Right forelimb (tissue), 1 donor: ENCODE measurements at places on chromosomes 12 and 14.
A peak's percentile ranks its signal among the peaks of the same experiment; 100 is the strongest.

GRCh38 chr12:44034906-44035305 is 199.0 kb downstream of the TMEM117 start:
- DNase-seq: no peak

- DNase-seq: no peak
Measured at GRCh38 chr12:72612171-72612570, 340.0 kb downstream of the TRHDE start.

DNA sequence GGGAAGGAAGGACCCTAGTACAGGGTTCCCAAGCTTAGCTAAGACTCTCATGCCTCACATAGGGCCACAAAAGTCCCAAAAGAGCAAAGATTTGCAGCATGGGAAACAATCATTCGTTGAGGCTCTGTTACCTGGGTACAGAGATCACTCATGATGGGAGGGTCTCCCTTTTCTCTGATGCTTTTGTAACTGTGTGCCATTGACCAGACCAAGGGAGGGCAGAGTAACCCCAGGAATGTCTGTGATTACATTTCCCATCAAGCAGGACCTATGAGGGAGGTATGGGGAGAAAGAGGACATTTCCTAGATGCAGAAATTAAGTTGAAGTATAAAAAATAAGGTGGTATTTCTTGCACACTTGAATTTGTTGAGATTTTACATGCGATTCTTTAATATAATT is 16.4 kb upstream of the DLGAP5 start:
- DNase-seq: no peak

- peak; percentile 55 for DNase-seq
Measured at GRCh38 chr14:77098529-77099353, 683 bp downstream of the CIPC start.

DNA sequence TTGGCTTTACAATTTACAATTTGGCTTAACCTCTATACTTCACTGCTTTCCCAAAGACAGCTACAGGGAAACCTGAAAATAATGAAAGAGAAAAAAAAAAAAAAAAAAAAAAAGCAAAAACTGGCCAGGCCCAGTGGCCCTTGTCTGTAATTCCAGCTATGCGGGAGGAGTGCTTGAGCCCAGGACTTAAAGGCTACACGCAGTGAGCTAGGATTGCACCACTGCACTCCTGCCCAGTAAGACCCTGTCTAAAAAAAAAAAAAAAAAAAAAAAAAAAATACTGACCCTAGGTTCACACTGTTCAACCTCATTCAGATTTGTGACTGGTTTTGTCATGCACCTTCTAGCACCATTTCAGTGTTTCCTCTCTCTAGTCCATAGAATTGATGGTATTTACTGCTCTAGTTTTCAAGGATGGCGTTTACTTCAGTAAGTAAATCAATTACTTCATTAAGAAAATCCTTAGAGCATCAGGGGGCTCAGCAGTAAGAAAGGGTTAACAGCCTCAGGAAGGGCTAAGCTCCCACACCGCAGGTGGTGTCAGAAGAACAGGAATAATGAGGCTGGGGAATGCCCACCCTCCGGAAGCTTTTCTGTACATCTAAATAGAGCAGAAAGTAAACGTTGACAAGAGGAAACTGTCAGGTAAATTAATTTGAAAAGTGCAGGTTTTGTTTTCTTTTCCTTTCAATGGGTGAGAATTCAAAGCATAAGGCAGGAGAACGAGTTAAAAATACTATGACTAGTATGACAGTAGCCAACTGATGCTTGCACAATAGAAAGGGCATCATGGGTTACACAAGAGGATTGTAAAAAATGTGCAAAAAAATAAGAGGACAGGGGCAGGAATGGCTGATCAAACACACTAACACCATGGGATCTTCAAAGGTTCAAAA is 115.0 kb upstream of the MDM1 start:
- no peak for DNase-seq

GRCh38 chr14:33420051-33420627 is 481.5 kb downstream of the NPAS3 start:
- no peak for DNase-seq

GRCh38 chr14:54818201-54819133 is 84.2 kb downstream of the GCH1 start:
- no peak for DNase-seq

DNA sequence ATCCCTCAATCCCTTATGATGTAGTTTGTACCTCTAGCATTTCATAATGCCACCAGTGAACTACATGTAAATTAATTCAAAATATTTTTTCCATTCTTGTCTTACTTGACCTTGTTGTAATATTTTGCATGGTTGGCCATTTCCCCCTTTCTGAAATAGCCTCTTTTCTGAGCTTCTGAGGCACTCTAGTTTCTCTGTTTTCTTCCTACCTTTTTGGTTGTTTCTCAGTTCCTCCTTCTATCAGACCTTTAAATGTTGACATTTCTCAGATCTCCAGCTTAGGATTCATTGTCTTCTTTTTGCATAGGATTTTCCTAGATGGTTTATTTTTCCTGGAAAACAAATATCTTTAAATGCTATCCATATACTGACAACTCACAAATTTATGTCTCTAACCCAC is 9.8 kb upstream of the RMST start:
- no peak for DNase-seq

GRCh38 chr12:83700838-83701237 is 1014.1 kb downstream of the TMTC2 start:
- DNase-seq: no peak

GRCh38 chr14:73424453-73424852 is 33.9 kb downstream of the NUMB start:
- no peak for DNase-seq

- no peak for DNase-seq
Measured at GRCh38 chr12:109642506-109643132, 69.0 kb downstream of the MVK start.

DNA sequence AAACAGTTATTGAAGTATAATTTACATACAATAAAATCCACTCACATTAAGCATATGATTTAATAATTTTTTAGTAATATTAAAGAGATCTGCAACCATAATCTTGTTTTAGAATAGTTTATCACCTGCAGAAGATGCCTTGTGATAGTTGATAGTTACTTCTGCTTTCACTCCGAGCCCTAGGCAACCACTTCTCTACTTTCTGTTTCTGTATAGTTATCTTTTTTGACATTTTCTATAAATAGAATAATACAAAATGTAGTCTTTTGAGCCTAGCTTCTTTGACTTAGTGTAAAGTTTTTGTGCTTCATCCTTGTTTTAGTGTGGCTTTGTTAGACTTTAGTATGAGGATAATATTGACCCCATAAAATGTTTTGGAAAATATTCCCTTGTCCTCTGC is 111.0 kb downstream of the MNAT1 start:
- DNase-seq: no peak

DNA sequence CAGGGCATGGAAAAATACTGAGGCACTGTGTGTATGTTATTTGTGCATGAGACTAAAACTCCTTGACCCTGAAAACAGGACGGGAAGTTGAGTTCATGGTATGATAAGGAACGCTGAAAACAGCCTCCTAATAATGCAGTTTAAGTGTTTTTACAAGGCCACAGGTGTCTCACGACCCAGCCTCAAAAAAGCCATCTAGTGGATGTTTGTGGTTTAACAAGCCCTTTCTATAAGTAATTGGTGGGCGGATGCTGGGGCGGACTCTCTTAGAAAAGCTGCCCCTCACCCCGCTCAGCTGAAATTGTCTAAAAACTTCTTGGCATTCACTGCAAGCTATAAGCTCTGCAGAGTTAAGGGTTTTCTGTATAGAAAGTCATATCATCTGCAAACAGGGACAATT is 184.5 kb downstream of the NUBPL start:
- no peak for DNase-seq

GRCh38 chr12:122028165-122028904 is 6.7 kb downstream of the BCL7A start:
- no peak for DNase-seq

DNA sequence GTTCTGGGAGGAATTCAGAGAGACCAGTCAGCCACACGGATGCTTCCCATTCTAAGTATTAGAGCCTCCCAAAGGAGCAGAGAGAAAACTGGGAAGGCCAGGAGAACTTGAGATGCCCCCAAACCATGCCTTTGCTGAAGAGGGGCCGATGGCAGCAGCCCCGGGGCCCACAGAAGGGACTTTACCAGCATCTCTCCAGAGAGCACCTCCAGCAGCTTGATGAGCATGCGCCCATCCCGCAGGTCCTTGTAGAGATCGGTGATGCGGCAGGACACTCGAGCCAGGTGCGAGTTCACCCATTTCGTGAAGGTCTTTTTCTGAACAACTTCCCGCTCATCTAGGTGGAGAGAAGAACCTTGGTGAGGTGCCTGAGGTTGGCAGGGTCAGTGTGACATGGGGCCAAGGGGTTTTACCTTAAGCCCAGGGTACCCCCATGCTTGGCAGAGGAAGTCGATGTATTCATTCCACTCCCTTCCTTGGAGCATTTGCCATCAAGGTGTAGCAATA is 74.9 kb downstream of the SPTB start:
- DNase-seq: no peak

DNA sequence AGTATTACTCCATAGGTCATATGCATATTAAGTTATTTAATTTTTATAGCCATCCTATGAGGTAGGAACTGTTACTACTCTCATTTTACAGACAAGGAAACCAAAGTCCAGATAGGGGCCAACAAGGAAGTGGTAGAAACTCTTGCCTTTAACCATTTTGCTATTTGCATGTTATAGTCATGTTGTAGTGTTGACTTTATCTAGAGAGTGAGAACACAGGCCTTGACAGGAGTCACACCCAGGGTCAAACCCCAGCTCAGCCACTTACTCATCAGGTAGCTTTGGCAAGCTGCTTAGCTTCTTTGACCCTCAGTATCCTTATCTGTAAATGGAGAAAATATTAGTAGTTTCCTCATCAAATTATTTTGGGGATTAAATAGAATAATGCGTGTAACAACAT is 156.2 kb downstream of the CAND1 start:
- DNase-seq: no peak

GRCh38 chr12:101775816-101776215 is 36.6 kb upstream of the SYCP3 start:
- DNase-seq: no peak

GRCh38 chr12:2641207-2641606 is 153.6 kb upstream of the FKBP4 start:
- DNase-seq: peak; percentile 43

GRCh38 chr12:96350982-96351381 is 49.3 kb downstream of the CDK17 start:
- DNase-seq: no peak

GRCh38 chr12:40106202-40106533 is 287 bp upstream of the SLC2A13 start:
- no peak for DNase-seq

GRCh38 chr12:6773590-6774351 is 1.5 kb downstream of the LAG3 start:
- DNase-seq: no peak

DNA sequence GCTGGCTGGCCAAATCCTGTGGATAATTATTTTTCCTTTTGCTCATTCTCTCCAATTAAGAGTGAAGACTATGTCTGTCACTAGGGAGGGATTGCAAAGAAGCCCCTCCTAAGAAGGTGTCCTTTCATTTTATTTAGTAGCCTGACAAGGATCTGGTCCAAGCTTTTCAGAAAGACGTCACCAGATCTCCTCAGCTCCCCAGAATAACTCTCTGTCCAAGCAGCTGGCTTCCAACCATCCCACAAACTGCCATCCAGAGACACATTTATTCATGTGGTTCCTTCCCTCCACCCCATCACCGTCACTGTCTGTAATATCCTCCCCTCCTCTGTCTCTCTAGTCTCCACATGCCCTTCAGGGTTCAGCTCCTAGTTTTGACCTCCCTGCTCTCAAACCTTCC is 69.9 kb downstream of the PPM1H start:
- no peak for DNase-seq

DNA sequence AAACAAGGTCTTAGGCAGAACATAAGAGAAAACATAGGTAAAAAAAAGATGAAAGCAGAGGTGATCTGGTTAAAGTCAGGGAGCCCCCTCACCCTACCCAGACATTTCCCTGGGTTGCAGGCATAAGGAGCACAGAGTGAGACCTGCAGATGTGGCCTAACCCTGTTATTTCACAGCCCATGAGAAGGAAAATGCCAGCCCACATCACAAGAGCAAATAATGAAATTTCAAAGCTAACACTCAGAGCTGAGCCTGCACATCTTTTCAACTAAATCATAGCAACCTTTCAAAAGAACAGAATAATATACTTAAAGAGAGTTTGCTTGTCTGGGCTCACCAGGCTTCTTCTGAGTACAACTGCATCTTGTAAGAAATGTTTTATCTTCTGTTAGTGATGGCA is 295.4 kb downstream of the RPAP3 start:
- no peak for DNase-seq

DNA sequence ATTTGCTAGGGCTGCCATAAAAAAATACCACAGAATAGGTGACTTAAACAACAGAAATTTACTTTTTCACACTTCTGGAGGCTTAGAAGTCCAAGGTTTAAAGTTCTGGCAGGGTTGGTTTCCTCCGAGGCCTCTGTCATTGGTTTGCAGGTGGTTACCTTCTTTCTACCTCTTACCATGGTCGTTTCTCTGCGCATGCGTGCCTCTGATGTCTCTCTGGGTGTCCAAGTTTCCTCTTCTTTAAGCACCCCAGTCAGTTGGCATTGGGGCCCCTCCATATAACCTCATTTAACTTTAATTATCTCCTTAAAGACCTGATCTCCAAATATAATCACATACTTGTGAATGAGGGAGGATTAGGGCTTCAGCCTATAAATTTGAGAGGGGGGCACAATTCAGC is 103.2 kb downstream of the SLC15A5 start:
- no peak for DNase-seq

DNA sequence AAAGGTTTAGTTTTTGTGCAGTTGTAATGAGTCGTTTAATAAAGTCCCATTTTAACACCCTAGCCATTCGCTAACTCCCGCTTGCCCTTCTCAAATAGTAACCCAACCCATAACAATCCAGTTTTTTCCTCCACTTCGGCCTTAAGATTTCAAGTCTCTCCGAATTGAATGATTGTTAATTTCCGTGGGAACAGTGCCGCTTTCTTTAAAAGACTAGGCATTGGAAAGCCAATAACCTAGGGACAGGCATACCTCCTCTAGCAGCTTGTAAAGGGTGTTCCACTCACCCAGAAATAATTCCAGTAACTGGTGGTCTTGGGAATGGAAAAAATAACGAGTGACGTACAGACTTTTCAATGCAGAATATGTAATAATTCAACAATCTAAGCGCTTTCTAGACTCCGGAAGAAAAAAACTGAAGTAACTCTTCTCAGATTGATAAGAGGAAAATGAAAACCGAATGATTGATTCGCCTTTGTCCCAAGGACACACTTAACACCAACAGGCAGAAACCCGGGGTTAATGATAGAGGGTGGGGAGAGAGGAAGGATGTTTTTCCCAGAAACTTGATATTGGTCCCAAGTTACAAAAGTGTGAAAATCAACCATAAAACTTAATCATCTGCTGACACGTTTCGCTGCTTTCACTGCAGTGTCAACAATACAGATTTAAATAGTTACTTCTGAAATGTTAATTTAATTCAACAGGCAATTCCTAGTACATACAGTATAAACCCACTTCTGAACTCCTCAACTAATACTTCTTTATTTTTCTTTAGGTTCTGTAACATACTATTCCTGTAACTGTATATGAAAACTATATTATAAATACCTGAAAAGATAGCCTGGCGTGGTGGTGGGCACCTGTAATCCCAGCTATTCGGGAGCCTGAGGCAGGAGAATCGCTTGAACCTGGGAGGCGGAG is 1.0 kb upstream of the SINHCAF start:
- DNase-seq: no peak

GRCh38 chr12:110690127-110690430 is 1.2 kb upstream of the HVCN1 start:
- no peak for DNase-seq
